Mammary epithelial cell (primary cell): ENCODE measurements at places on chromosomes 6 and 20.
A peak's percentile ranks its signal among the peaks of the same experiment; 100 is the strongest.

DNA sequence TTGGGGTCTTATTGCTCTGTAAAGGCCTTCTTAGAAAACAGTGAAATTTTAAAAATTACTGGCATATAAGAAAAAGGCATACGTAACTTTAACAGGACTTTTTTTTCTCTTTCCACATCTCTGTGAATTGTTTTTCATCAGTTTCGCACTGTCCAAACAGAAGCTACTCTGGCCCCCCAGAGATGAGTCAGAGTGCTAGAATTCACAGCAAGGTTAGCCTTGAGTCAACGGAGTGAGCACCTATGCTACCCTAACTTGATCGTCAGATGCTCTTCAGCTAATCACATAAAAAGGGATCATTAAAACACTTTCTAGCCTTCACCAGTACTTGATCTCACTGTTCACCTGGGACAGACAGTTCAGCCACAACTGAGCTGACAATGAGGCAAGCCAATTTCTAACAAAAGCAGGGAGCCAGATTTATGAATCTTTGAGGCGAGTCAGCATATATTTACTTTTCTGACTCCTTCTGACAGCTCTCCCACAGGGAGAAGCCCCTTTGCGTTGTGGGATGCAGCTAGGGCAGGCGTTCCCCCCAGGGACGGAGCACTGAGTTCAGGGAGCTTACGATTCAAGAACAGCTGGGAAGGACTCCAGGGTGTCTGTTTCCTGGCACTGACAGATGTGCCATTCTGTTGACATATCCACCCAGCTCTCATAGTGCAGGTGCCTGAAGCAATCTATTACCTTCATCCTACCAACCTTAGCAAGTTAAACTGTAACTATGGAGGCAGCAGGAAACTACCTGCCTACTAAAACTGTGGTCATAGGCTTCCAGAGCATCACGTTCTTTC lies 46.4 kb upstream of the SPDEF start:
- no peak for DNase-seq

- no peak for DNase-seq
Observed at GRCh38 chr20:33900521-33901131, 89.5 kb downstream of the CHMP4B start.

DNA sequence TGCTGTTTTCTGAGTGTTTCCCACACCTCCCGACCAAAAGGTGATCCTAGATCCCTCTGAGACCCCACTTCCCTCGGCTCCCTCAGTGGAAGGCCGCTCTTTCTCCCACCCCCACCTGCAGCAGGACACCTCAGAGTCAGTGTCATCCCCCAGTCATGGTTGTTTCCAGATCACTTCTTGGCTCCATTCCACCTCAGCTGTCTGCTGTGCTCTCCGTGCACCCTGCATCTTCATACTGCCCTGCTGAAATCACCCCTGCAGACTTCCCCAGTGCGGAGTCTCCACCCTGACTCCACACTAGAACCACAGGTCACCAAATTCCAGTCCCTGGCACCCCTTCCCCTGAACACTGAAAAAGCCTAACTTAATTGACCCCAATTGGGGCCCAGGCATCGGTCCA lies 255.1 kb upstream of the CDYL start:
- no peak for DNase-seq

GRCh38 chr6:143248359-143248758 lies 187.7 kb downstream of the AIG1 start:
- DNase-seq, result peak; percentile 41

GRCh38 chr20:47493963-47494293 lies 7.8 kb upstream of the NCOA3 start:
- DNase-seq, result peak; percentile 54

- DNase-seq, result peak; percentile 11
Observed at GRCh38 chr20:19256085-19256484, 43.6 kb downstream of the SLC24A3 start.

DNA sequence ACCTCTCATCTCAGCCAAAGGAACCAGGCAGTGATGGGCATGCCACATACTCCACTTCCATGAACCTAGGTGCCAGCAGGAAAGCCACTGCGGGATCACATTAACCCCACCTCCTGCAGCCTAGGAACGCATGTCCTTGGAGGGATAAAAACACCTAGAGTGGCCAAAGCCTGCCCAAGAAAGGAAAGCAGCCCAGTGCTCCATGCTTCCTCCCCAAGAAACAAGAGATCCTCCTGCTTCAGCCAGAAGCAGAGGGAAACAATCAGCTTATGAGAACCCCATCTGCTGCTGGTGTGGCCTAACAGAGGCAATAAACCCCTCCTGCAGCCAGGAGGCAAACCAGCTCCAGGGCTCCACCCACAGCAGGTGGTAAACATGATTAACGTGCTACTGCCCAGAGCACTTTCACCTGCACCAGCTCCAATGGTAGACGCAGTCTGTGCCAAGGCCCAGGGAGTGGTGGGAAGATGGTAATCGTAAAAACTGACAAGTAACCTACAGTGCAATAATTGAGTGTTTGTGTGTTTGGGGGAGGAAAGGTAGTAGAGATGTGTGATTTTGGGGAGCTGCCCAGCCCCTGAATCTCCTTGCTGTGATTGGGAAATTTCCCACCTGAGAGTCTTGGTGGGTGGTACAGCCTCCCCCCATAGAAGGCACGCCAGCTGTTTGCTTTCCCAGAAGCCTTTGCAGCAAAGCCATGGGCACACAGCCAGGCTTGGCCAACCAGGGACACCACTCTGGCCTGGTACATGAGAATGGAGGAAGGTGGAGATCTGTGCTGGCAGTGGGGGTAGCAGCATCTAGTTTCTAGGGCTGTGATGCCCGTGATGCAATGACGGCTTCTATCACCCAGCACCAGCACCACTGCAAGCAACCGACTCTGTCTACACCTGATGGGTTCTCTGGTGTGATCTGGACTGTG lies 50.6 kb upstream of the TBC1D7 start:
- no peak for DNase-seq

DNA sequence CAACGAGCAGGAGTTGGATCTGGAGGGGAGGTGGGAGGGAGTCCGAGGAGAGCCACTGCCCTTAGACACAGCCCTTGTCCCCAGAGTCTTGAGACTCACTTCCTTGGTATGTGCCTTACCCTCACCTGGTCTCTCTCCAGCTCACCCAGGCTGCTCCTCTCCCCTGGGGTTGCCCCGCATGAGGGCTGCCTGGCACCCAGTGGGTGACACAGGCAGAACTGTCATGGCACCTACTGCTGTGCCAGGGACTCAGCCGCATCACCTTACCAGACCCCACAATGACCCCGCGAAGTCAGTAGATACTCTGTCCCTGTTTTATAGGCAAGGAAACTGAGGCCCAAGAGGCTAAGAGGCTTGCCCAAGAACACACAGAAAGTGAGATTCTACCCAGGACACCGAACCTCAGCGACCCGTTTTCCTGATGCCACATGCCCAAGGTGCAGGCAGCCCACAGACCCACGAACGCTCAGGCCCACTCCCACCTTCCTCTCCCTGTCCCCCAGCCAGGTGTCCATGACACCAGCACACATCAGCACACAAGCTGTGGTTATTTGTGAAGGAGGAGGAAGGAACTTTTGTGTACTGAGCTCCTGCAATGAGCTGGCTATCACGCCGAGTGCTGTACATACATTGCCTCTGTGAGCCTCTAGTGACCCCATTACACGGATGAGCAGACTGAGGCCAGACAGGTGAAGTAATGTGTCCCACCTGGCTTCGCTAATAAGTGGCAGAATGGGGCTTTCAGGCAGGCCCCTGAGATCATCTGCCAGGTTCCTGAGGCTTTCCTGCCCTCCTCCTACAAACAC lies 168.1 kb downstream of the GRM4 start:
- DNase-seq, result no peak

- DNase-seq, result no peak
Observed at GRCh38 chr6:8446391-8446790, 11.0 kb upstream of the SLC35B3 start.

DNA sequence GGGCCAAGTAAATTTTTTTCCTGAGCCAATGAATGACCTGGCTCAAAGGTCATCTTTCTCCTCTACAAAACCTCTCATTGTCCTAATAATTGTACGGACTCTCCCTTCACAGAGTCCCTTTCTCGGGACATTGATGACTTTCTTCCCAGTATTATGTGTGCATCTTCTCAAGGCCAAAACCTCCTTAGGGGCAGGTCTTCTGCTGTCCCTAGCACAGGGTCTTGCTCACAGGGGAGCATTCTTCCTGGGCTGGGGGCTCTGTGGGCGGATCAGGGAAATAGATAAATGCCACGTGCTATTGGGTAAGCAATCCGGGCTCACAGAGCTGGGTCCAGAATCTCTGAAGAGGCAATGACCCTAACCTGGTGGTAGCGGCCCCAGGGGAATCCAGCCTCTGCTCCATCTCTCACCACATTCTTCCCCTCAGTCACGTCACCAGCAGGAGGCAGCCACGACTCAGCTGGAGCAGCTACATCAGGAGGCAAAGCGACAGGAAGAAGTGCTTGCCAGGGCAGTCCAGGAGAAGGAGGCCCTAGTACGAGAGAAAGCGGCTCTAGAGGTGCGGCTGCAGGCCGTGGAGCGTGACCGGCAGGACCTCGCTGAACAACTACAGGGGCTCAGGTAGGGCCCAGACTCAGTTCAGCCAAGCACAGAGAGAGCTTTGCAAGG lies 23.5 kb downstream of the CEP250 start:
- DNase-seq, result no peak

DNA sequence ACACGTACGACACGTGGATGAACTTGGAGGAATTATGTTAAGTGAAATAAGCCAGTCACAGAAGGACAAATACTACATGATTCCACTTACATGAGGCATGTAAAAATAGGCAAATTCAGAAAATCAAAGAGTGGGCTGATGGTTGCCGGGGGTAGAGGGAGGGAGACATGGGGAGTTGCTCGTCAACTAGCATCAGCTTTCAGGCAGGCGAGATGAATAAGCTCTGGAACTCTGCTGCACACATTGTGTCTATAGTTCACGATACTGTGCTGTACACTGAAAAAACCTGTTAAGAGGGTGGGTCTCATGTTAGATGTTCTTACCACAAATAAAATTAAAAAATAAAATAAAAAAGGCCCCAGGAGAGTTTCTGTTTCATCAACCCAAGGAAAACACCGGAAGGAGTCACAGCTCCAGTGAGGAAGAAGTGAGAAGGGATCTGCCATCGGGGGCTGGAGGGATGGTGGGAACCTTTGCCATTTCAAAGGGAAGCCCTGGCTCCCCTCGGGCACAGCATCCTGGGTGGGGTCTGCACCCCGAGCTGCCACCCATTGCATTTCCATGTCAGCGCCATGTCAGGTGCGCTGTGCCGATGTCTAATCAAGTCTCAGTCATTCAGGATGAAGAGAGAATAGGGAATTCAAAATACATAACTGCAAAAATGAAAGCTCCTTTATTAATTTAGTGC lies 98.3 kb downstream of the SLC22A23 start:
- no peak for DNase-seq

- DNase-seq, result no peak
Observed at GRCh38 chr6:69699655-69700054, 97.2 kb downstream of the LMBRD1 start.

DNA sequence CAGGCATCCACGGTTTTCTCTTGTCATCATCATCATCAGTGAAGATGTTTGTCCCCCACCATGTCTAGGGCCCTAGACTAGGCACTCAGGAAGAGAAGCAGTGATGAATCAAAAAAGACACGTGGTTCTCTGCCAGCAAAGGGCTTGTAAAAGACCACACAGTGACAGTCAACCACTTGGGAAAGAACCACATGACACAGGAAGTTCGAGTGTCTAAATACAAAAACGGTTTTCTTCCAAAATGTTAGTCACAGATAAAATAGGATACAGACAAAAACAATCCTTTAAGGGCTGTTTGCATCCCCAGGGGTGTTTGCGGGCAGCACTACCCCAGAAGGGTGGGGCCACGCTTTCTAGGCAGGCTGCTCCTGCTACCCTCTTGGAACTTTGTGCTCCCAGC lies 356.8 kb upstream of the AGPAT4 start:
- DNase-seq, result no peak

- DNase-seq, result peak; percentile 31
Observed at GRCh38 chr6:163793011-163793983, 378.8 kb downstream of the QKI start.

DNA sequence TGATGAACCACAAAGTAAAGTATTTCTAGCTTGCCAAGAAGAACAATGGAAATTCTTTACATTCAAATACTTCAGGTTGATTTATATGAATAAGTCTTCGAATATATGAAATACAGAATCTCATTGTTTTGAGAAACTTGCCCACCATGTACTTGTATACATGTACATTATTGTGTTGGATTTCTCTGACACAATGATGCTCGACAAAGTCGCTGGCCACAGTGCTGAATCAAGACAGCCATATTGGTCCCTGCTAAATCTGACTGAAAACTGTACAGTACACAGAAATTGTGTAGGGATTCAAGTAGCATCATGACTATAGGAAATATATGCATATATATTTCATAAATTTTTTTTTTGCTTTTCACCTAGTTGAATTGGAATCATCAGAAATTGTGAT lies 13.1 kb upstream of the LIN28B start:
- DNase-seq, result peak; percentile 9

GRCh38 chr20:4617484-4617883 lies 104.2 kb upstream of the PRND start:
- no peak for DNase-seq

GRCh38 chr6:6725468-6726209 lies 137.1 kb downstream of the LY86 start:
- no peak for DNase-seq

DNA sequence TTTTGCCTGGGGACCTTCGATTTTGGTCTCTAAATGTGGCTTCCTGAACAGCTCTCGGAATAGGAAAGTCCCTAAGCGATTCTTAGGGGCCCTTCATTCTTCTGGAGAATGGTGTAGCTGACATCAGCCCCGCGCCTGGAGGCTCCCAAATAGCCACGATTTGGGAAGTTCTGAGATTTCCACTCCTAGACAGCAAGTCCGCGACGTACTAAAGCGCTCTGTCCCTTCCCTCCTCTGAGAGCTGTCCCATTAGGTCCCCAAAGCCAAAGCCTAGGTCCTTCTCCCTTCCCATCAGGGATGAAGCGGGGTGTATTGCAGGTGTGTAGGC lies 756 bp downstream of the MOXD1 start:
- no peak for DNase-seq

DNA sequence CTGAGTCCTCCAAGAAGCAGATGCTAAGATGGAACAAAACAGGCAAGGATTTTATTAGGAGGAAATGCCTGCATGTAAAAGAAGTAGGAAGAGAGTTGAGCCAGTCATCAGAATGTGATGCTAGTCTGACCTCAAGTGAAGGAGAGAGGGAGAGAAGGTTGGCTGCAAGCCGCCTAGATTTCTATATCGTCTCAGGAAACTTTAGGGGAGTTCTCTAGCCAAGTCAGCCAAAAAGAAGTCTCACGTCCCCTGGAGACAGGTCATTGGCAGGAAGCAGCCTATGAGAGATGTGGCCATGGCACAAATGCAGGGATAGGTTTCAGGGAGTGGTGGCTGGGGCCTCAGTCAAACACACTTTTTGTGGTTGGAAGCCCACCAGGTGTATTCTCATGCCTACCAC lies 378.0 kb downstream of the CD109 start:
- DNase-seq, result no peak

- DNase-seq, result peak; percentile 46
Observed at GRCh38 chr20:35661053-35661452, 3.6 kb downstream of the CPNE1 start.

- DNase-seq, result no peak
Observed at GRCh38 chr20:61895016-61895415, 170.7 kb downstream of the TAF4 start.
